Immature natural killer cell (primary cell): ENCODE measurements at places on chromosomes 2 and 18. TPM values are rescaled to one million over a fixed set of nuclear protein-coding genes. Genes with fewer than 3 reads are reported as not detected.

DNA sequence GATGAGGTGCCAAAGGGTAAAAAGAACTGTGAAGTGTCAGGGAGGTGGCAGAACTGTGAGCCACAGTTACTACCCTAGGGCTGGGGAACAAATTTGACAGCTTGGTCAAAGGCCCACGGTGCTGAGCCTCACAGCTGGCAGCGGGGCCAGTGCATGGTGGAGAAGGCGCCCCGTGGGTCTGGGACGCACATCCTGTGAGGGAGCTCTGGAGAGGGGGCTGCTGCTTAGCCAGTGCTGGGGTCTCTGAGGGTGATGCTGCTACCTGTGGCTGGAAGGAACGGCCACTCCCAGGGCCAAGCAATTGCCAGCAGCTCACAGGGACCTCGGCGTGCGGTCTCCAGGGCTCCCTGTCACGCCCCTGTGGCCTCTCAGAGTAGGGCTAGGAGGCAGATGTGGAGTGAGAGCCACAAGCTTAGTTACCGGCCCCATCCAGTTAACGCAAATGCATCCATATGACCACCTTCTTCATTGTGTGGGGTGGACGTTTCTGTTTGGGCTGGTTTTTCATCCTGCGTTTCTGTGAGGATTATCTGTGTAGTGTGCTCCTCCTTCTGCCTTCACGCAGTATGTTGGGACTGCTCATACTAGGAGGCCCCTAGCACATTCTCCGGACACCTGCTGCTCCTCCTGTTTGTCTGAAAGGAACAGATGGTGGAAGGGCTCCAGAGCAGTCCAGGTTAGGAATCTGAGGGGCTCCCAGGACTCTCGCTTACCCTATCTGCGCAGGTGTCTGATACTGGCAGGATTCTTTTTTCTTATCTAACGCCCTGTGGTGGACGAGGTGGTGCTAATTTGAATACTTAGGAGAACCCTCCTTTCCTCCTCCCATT is 26.0 kb downstream of the STK25 start:
- peaks cover 7% of the 10 kb centered on the region for H3K36me3 ChIP-seq
- H3K27ac ChIP-seq: no peak overlapping the region
- no peak for DNase-seq

- no peak overlapping the region for H3K27ac ChIP-seq
- no peaks in the 10 kb centered on the region for H3K36me3 ChIP-seq
- no peaks in the 10 kb centered on the region for H3K4me1 ChIP-seq
Observed at GRCh38 chr2:121947674-121948073, 192.2 kb downstream of the TSN start.

The AUP1 gene
- 126 TPM for polyA plus RNA-seq

DNA sequence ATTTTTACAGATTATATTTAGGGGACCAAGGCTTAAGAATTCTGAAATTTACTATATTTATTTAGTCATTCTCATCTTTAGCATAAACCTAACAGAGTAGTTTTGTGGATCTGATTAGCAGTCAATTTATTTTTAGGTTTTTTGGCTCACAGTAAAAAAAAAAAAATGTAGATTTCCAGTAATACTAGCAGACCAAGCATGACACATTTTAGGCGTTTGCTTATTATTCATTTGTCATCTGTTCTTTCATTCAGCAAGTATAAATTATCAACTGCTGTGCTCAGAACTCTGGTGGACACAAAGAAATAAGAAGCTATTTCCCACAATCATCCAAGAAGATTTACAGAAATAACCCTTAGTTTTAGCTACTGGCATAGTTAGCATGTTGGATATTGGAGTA is 20.6 kb downstream of the PDE1A start:
- no peaks in the 10 kb centered on the region for H3K36me3 ChIP-seq
- H3K27ac ChIP-seq: no peak overlapping the region
- no peak overlapping the region for H3K4me3 ChIP-seq

DNA sequence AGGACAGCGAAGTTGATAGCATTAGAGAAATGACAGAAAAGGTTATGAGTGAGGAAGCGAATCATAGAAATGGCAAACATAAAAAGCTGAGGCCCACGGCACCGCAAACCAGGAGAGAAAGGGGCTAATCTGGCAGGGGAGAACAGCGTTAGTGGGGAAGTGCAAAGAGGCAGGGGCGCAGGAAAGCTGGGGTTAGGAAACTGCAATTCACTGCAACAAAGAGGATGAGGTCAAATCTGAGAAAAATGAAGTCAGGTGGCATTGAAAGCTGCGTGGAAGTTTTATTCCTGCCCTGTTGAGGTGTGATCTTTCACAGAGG is 653 bp upstream of the ABI2 start:
- no peaks in the 10 kb centered on the region for H3K36me3 ChIP-seq
- peak overlapping the region; percentile 86 for H3K4me3 ChIP-seq
- peak overlapping the region; percentile 84 for H3K27ac ChIP-seq

DNA sequence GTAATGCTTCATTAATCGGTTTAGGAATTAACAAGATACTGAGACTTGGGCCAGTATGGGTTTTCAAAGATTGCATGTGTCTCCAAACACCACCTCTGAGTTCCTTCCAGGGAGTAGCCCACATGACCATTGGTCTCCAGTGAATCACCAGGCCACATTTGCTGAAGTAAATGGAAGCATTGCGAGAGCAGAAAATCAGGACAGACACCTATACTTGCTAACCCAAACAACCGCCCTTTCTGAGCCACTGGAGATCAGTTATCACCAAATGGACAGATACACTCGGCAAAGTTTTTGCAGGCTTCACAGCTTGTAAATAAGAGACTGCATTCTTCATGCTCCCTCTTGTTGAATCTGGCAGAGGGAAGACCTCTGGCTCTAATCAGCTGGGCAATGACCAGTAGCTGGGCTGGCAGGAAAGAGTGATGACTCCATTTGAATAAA is 40.9 kb downstream of the GATA6 start:
- peaks cover 6% of the 10 kb centered on the region for H3K4me1 ChIP-seq
- no peak overlapping the region for H3K27ac ChIP-seq
- H3K36me3 ChIP-seq: peaks cover 5% of the 10 kb centered on the region
- H3K4me3 ChIP-seq: no peak overlapping the region
- DNase-seq: no peak

- no peaks in the 10 kb centered on the region for H3K4me1 ChIP-seq
- peaks cover 5% of the 10 kb centered on the region for H3K27me3 ChIP-seq
- no peak overlapping the region for H3K27ac ChIP-seq
- H3K36me3 ChIP-seq: no peaks in the 10 kb centered on the region
- DNase-seq: no peak
Observed at GRCh38 chr2:31000970-31001369, 137.3 kb downstream of the GALNT14 start.

- no peaks in the 10 kb centered on the region for H3K4me1 ChIP-seq
- H3K4me3 ChIP-seq: no peak within 1 kb of the TSS
- DNase-seq: no peak
- no peaks in the 10 kb centered on the region for H3K36me3 ChIP-seq
- H3K27ac ChIP-seq: no peak within 1 kb of the TSS
- peaks cover 7% of the 10 kb centered on the region for H3K27me3 ChIP-seq
Observed at GRCh38 chr2:120735746-120736170, at the start of gene GLI2. GLI2 (plus strand) TSS chr2:120735868; CDS start chr2:120797321, 61,453 bp downstream.

The KIAA2012 gene
- not detected for polyA plus RNA-seq

DNA sequence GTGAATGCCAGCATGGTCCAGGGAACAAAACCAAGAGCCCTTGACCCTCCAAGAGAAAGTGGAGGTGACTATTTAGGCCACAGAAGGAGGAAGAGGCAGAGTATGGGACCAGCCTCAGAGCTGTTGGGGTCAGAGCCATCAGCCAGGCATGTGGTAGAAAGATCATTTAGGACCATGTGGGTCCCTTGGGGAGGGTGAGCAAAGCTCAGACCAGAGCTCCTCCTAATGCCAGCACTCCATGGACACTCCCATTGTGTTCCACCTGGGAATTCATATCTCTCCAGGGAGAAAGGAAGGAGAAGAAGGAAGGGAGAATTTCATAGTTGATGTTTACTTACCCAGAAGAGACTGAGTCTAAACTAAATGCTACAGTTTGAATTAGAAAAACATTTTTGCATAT is 73.2 kb downstream of the CYBRD1 start:
- no peak overlapping the region for H3K27ac ChIP-seq
- H3K36me3 ChIP-seq: no peaks in the 10 kb centered on the region
- H3K27me3 ChIP-seq: peaks cover 3% of the 10 kb centered on the region
- no peak overlapping the region for H3K4me3 ChIP-seq

DNA sequence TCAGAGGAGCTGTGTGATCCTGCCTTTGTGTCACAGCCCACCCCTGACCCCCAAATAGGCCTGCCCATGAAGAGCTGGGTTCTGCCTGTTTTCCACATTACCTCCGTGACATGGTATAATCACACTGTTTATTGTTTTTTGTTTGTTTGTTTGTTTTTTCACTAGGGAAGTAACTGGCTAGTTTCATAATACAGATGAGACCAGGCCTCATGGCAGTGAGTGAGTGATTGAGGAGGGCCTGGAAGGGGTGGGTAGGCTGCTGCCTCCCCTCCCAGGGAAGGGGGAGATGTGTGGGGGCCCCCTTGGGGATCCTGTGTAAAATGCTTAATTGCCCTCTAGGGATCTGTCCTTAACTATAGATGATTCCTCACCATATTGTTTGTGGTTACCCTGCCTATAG is 190.5 kb downstream of the LDLRAD4 start:
- H3K36me3 ChIP-seq: peaks cover 4% of the 10 kb centered on the region

- no peak for DNase-seq
- H3K36me3 ChIP-seq: no peaks in the 10 kb centered on the region
- no peaks in the 10 kb centered on the region for H3K4me1 ChIP-seq
- no peak overlapping the region for H3K27ac ChIP-seq
Observed at GRCh38 chr18:7325126-7325430, 94.2 kb downstream of the LRRC30 start.

DNA sequence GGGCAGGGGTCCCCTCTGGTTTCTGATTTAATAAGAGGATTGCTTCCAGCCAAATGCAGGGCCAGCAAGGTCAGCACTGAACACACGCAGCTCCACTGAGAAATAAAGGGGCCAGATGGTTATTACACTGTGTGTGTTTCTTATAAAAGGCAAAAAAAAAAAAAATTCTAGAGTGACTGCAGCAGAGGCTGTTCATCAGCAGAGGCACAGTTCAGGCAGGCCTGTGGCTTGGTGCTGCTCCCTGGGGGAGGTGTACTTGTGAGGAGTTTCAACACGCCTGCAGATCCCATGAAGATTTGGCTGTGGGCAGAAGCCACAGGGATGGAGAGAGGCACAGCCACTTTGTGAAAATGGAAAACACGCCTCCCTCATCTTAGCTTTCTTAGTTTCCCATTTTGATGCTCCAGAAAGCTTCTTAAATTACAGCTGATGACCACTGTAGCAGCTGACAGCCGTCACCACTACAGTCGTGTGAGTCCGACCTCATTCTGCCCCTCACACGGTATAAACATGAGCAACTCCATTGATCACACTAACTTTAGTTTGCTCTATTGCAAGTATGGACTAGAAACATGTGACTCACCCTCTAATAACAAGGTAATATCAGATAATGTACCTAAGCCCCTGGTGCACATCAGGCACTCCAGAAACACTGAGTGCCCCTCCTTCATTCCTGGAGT is 726.5 kb upstream of the RAB6C start:
- H3K36me3 ChIP-seq: no peaks in the 10 kb centered on the region
- no peak overlapping the region for H3K27ac ChIP-seq
- DNase-seq: no peak
- no peaks in the 10 kb centered on the region for H3K27me3 ChIP-seq

DNA sequence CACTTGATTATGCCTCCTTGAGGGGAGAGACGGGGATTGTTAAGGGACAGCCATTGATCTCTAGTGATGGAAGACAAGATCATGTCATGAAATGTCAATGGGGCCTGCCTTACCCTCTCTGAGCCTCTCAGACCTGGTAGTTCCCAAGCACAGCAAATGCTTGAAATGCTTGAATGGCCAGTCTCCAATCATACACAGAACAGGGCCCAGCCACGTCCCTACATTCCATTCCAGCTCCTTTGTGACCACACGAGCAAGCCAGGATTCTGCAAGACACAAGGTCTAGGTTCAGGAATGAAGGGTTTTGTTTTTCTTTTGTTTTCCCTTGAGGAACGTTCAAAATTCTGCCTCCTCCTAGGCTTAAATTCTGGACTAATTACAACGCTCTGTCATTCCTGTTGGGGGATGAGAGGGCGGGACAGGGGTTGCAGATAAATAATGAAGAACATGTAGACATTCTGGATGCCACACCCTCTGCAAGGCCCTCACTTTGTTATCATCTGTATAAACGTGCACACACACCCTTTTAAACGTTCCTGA is 98.1 kb upstream of the YPEL5 start:
- no peaks in the 10 kb centered on the region for H3K36me3 ChIP-seq
- DNase-seq: no peak
- H3K27ac ChIP-seq: no peak overlapping the region
- H3K4me3 ChIP-seq: no peak overlapping the region

The CIDEA gene
- not detected for polyA plus RNA-seq

- H3K27ac ChIP-seq: no peak overlapping the region
- no peaks in the 10 kb centered on the region for H3K36me3 ChIP-seq
- no peaks in the 10 kb centered on the region for H3K4me1 ChIP-seq
- DNase-seq: no peak
- no peak overlapping the region for H3K4me3 ChIP-seq
Observed at GRCh38 chr2:84170979-84171378, 288.1 kb downstream of the SUCLG1 start.

The WNT10A gene
- polyA plus RNA-seq: 0.19 TPM

- no peak overlapping the region for H3K27ac ChIP-seq
- no peak for DNase-seq
- no peaks in the 10 kb centered on the region for H3K36me3 ChIP-seq
Observed at GRCh38 chr2:110105608-110106467, 9.8 kb downstream of the MALL start.

GRCh38 chr2:130755256-130756052 is at the start of gene AMER3:
AMER3 (plus strand) TSS chr2:130755540; CDS start chr2:130762073, 6,533 bp downstream.
- peak within 1 kb of the TSS; percentile 46 for H3K4me3 ChIP-seq
- DNase-seq: no peak
- H3K27ac ChIP-seq: no peak within 1 kb of the TSS
- H3K27me3 ChIP-seq: peaks cover 4% of the 10 kb centered on the region

- H3K27me3 ChIP-seq: peaks cover 19% of the 10 kb centered on the region
- peaks cover 75% of the 10 kb centered on the region for H3K4me1 ChIP-seq
- peak overlapping the region; percentile 25 for H3K27ac ChIP-seq
- peaks cover 8% of the 10 kb centered on the region for H3K36me3 ChIP-seq
Observed at GRCh38 chr2:159715451-159715850, 3.1 kb downstream of the MARCHF7 start.

DNA sequence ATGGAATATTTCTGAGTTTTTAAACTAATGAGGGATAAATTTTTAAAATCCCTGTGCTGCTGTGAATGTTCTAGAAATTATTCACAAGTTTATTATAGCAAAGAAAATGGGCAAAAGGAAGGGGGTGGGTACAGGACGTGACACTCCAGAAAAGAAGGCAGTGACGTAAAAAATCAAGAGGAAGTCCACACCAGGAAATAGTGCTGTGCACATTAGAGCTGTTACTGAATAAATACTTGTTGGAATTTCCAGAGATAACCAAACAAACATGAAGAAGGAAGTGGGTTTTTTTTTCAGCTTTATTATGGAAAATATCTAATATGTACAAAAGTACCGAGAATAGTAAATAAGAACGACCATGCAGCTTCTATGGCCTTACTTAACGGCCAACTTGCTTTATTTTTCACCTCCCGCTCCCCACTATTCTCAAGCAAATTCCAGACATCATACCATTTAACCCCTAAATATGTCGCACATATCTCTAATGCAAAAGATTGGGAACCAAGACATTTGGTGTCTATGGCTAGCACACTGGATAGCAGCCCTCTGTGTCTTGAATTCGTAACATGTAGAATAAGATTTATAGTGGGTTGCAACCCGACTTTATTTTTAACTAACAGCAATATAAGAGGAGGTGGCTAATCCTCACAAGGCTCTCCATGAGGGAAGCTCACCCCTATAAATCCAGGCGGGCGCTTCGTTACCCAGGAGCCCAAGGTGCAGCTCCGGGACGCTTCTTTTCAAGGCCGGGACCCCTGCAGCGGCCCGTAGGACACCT is 580 bp upstream of the NDUFV2 start:
- H3K4me1 ChIP-seq: peaks cover 51% of the 10 kb centered on the region
- no peaks in the 10 kb centered on the region for H3K27me3 ChIP-seq
- peak; percentile 47 for DNase-seq
- H3K36me3 ChIP-seq: no peaks in the 10 kb centered on the region
- peak overlapping the region; percentile 93 for H3K4me3 ChIP-seq
